ENCODE measurements at places on chromosomes 2 and 18.

DNA sequence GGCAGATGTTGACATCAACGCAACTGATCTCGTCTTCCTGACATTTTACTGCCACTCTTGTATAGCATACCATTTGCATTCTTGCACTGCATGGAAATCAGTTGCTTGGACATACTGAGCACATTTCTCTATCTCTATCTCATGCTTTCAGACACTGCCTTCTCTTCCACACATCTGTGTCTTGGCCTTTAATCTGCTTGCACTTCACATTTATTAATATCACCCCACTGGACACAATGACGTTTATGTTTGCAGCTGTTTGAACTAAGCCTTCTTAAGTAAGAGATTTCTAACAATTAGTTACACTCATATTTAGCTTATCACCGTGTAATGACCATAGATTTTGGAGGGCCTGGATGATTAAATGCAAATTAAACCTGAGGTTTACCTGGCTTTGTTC lies 229.8 kb upstream of the CDH19 start:
- no peak for DNase-seq

DNA sequence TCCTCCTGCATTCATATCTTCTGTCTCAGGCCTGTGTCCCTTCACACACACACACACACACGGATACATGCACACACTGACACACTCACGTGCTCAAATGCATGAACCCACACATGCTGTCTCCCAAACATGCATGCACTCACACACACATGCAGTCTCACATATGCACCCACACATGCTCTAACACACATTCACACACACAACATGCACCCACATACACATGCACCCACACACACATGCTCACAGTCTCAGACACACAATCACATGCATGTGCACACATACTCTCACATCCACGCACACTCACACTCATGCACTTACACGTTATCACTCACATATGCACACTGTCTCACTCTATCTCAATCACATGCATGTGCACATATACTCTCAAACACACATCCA lies 1.9 kb upstream of the CD226 start:
- DNase-seq: no peak

- no peak for DNase-seq
These were observed 569.2 kb downstream of the METTL4 start for GRCh38 chr18:2002151-2002550.

- no peak for DNase-seq
These were observed 68.9 kb downstream of the RDH14 start for GRCh38 chr2:18491577-18491976.

- DNase-seq: peak; percentile 83
These were observed 8.2 kb downstream of the GDF7 start for GRCh38 chr2:20674974-20675679.

- DNase-seq: no peak
These were observed 444.3 kb downstream of the RND3 start for GRCh38 chr2:150043172-150043500.

DNA sequence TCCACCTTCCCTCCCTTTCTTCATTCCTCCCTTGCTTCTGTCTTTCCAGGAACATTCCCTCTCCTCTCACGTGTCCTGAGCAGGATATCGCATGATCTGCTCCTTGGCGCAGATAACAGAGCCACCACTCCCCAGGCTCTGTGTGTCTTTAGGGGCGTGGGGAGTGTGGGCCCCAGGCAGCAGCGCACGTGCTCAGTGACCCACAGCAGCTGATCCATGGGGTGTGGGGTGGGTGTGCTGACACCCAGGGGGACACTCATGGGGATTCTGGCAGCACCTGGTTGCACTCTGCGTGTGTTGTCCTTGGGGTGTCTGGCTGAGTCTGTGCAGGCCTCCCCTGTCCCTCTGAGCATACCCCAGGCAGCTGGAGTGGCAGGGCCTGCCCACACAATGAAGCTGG lies 9.9 kb upstream of the FOSL2 start:
- DNase-seq: no peak

DNA sequence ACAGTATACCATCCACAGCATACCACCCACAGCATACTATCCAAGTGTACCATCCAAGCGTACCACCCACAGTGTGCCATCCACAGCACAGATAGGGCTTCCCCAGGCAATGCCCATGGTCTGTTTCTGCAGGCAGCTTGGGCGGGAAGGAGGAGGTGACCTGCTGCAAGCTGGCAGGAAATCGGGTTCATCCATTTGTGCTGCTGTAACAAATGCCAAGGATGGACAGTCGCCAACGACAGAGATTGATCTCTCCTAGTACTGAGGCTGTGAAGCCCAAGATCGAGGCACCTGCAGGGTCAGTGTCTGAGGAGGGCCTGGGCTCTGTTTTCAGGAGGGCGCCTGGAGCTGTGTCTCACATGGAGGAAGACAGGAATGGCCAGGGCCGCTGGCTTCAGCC lies 93.6 kb upstream of the SNTG2 start:
- no peak for DNase-seq

DNA sequence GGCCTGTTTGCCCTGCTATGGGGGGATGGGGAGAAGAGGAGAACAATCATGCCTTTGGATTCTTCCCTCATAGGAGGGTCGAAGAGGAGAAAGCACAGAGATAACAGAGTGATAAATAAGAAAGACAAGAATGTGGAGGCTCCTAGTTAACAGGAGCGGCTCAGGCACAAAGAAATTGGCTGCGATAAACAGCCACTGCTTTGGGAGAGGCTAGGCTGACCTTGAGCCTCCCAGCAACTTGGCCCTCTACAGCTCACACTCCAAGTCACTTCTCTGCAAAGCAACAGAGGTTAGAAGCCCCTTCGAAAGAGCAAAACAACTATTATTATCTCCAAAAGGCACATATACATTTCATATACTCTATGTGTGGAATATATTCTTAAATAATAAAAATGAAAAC lies 69.5 kb downstream of the ZBTB7C start:
- no peak for DNase-seq

- no peak for DNase-seq
These were observed 20.3 kb downstream of the TBR1 start for GRCh38 chr2:161436411-161436810.

DNA sequence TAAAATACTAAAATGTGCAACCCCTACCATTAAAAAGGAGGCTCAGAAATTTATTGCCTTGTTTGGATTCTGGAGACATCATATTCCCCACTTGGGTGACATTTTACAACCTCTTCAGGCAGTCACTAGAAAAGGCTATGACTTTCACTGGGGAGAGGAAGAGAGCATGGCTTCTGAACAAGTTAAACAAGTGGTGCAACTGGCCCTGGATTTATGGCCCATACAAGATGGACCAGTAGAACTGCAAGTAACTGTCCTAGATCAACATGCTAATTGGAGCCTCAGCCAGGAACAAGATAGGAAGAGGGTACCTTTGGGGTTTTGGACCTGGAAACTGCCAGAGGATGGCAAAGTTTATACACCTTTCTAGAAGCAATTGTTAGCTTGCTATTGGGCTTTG lies 4.0 kb upstream of the DSG2 start:
- no peak for DNase-seq

GRCh38 chr18:62751341-62751821 lies 36.0 kb downstream of the PHLPP1 start:
- peak; percentile 39 for DNase-seq

- no peak for DNase-seq
These were observed 255.6 kb downstream of the CCDC178 start for GRCh38 chr18:33184958-33185357.

DNA sequence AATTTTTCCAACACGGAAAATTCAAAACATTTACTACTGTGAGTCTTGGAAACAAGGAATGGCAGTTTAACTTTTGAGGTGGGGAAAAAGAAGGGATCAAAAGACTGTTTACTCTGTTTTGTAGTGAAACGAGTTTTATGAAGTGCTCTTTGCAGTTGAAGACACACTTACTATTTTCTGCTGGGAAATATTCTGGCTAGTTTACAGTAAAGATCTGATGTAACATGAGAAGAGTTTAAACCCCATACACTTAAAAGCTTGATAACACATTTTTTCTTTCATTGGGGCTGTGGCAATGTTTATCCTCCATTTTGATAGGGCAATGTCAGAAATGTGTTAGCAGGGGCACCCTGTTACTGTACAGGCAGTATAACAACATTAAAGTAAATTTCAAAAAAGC lies 124.9 kb upstream of the SMAD7 start:
- no peak for DNase-seq

DNA sequence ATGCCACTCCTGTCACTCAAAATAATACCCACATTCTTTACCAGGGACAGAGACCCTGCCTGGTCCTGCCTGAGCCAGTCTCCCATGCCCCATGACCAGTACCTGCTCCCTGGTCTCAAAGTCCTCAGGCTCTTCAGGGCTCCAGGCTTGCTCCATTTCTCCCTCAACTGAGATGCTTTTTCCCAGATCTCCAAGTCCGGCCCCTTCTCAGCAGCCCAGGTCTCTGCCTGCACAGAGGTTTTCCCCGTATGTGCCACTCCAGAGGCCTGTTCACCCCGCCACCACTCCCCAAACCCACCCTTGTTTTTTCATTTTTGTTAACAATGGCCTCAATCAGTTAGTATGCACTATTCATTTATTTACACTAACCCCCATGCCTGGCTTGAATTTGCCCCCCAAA lies 499.5 kb upstream of the MYT1L start:
- no peak for DNase-seq

DNA sequence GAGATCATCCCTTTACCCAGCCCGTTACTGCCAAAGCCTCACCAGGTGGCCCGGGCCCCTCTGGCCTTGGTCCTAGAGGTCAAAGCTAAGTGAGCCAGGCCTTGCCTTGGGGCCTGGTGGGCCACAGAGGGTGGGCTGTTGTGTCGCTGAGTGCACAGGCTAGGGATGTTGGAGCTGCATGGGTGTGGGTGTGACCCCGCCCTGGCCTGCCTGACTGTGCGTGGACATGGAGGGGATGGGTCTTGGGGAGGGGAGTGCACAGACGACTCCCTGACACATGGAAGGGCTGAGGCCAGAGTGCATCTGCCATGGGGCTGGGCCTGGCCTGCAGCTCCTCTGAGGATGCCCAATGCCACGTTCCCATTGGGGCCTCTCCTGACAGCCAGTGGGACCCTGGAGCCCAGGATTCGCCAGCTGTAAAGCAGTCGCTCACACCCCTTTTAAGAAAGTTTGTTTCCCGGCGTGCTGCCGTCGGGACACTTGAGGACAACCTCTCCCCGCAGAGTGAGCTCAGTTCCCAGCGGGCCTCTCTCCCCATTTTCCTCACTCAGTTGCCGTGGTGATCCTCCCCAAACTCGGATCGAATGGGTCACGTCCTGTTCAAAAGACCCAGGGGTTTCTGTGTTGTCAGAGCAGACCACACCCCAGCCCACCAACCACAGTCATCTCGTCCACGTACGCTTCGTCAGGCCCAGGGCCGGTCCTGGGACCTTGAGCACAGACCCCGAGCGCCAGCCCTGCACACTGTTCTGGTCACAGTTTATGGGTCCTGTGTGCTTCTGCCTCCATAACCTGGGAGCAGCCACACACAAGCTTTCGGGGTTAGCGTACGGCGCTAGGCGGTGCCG lies 93.5 kb downstream of the NFATC1 start:
- peak; percentile 18 for DNase-seq

- DNase-seq: peak; percentile 23
These were observed 116.6 kb downstream of the HDAC4 start for GRCh38 chr2:239283961-239284795.

DNA sequence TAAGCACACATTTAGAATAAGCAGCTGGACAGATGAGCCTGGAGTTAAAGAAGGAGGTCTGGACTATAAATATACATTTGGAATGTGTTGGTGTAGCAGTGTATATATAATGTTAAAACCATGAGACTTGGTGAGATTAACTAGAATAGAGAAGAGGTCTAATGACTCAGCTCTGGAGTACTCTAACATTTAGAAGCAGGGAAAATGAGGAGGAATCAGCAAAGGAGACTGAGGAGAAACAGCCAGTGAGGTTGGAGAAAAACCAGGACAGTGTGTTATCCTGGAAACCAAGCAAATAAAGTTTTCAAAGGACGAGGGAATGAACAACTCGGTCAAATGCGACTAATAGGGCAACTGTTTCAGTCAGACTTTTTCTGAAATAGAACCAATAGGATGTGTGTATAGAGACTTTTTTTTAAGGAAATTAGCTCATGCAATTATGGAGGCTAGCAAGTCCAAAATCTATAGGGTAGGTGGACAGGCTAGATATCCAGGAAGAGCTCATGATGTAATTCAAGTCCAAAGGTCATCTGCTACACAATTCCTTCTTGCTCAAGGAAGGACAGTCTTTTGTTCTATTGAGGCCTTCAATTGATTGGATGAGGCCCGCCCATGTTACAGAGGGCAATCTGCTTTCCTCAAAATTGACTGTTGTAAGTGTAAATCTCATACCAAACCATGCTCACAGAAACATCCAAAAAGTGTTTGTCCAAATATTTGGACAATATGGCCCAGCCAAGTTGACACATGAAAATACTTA lies 10.8 kb upstream of the SESTD1 start:
- DNase-seq: no peak

DNA sequence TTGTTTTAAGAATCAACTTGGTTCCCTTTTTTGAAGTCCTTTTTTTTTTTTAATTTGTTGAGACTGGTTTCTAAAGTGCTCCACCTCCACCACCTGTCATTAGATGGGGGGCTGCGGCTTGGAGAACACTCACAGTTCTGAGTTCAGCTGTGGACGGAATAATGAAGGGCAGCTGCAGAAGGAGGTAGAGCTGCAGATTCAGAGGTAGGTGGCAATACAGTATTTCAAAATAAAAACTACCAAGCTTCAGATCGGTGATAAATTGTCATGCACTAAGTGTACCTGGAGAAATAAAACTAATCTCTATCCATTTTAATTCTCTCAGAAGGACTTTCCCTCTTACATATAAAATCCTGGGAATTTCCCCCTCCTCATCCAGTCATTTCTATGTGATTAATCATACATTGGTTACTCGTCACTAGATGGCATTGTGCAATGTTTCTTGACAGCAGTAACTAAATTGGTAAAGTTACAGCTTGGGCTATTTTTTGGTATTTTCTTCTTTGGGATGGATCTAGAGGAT lies 81.1 kb upstream of the SLC39A10 start:
- no peak for DNase-seq

DNA sequence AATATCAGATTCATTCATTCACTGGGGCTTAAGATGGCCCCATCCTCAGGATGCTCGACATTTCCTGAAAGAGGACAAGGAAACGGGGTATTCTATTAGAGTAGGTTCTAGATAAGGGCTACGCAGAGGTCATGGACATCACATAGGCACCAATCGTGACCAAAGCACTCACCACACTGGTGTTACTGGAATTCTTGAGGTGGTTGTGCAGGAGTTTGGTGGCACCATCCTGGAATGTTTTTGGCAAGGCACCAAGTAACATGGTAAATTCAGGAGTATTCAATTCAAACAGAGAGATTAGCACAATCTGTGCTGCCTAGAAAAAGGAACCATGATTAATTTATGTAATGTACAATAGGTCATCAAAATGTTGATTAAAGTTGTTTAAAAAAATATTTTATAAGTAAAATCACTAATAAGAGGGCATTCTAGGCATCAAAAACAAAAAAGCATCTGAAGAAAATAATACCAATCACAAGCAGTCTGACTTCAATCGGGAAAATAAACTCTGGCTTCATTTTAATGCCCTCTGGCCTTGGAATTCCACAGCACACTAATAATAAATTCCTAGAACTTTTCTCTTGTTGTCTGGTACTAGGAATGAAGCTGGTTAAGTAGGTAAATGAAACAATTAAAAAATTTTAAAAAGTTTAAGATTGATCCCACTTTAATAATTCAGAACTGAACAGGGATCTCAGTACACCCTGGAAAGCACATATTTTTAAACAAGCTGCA lies 102.8 kb upstream of the TFCP2L1 start:
- no peak for DNase-seq
